CD4-positive, alpha-beta T cell treated with Interferon alpha-2 for 1 hour (primary cell): ENCODE measurements at places on chromosomes 7 and 10.

GRCh38 chr7:144436500-144436899 lies 33.0 kb upstream of the NOBOX start:
- no peak for DNase-seq

- DNase-seq: no peak
These were observed 132.9 kb upstream of the PLXDC2 start for GRCh38 chr10:19683356-19683755.

DNA sequence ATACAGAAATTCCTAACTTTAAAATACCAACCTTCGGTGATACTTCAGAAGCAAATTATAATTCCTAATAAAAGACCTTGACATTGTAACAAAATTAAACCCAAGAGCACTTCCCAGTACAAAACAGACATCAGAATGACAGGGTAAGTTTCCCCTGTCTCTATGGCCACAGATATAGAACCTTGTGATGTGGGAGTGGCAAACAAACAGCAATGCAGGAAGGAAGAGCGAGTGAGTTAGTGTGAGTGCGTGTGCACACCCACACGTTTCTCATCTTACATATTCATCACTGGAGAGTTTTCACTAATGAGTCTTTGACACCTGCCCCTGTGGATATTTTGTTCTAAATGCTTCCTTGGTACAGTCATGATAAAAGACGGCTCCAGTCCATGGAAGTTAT lies 72.2 kb downstream of the VWC2 start:
- no peak for DNase-seq

GRCh38 chr10:70763567-70763966 lies 21.6 kb downstream of the TBATA start:
- no peak for DNase-seq

DNA sequence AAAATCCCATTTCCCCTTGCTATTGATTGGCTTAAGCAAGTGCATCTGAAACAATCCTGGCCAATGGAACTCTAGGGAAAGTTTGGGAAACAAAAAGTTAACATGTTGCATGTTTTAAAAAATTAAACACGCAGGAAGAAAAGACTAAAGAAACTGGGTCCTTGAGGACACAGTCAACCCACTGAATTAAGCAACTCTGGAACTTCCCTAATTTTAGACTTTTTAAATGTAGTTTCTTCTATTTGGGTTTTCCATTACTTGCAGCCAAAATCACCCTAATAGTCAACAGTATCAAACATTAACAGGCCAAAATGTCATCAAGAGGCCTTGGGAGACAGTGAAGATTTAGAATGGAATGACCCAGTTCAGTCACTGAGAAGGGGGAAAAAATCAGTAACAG lies 40.6 kb downstream of the OSBPL3 start:
- no peak for DNase-seq

GRCh38 chr7:129569811-129570215 lies 41.7 kb upstream of the NRF1 start:
- DNase-seq: no peak

DNA sequence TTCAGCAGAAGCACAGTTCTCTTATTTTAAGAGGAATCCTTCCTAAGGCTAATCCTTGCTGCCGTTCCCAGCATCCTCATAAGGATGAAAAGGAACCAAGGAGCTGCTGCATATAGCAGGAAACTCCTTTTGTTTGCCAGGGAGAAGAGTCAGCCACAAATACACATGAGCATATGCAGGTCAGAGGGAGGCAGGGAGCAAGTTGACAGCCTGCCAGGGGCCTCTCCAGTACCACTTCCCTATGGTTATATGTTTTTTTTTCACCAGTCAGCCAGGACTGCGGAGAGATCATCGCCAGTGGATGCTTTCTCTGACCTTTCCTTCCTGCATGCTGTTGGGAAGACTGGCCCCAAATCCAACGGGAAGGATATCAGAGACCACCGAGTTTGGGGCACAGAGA lies 39.8 kb downstream of the SLC35B4 start:
- DNase-seq: no peak

- DNase-seq: no peak
These were observed at the start of gene TDRD1 for GRCh38 chr10:114179148-114179547. Gene TDRD1 (plus strand): TSS chr10:114179353. CDS start chr10:114187832, 8,479 bp downstream.

DNA sequence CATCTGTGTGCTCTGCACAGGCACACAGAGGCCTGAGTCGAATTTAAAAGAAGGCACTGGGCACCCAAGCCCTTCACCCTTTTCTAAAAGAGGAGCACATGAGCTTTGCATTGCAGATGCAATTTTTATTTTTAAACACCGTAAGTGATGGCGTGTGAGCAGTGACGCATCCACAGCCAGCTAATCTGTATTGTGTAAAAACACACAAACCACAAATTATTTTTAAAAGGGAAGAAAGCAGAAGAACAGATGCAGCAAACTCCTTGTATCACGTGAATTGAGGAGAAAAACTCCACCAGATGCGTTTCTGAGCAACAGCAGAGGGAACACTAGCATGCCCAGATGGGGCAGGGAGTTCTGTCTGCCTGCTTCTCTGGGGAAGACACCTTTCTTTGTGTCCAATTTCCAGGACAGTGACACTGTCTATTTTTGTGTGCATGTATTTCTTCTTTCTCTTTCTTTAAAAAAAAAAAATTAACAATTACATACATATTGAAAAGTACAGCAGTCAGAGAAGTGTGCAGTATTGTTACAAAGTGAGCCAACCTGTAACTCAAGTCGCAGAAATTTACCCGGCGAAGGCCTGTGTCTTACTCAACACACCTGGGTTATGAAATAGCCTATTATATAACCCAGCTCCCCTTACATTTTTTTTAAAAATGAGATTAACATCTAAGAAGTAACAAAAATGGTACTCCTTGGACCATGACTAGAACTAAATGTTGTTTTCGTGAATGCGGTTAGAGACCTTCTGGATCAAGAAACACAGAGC lies 39.2 kb downstream of the EEPD1 start:
- peak; percentile 48 for DNase-seq

- no peak for DNase-seq
These were observed 229.8 kb downstream of the DNAJB6 start for GRCh38 chr7:157566631-157567006.

- peak; percentile 60 for DNase-seq
These were observed 45.7 kb downstream of the IKZF1 start for GRCh38 chr7:50349963-50350944.

DNA sequence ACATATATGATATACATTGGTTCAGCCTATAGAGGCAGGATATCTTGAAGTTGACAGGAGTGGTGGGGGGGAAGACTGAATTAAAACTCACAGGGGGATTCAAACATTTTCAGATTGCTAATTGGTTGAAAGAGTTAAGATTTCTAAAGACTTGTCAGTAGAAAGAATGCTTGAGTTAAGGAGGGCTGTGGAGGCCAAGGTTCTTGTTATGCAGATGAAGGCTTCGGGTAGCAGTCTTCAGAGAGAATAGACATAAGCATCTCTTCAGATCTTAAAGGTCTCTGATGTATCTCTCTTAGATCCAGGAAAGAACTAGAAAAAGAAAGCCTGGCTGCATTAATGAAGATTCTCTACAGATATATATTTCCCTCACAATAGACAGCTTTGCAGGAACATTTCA lies 209.8 kb upstream of the SEMA3D start:
- no peak for DNase-seq

DNA sequence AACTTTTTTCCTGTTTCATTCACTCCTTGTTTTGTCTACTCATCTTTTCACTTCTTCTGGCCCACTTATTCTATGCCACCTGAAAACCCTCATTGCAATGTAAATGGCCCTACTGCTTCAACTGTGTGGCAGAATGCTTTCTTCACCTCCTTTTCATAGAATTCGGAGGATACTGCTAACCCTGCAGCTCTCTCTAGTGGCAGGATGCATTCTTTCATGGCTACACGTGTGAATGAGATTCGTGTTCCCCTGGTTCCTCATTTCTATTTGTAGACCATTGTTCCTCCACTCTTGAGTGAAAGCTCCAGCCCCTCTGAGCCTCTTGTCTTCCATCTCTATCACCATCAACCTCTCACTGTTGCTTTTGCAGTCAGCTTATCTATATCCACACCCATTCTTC lies 20.9 kb upstream of the CYP26C1 start:
- no peak for DNase-seq

DNA sequence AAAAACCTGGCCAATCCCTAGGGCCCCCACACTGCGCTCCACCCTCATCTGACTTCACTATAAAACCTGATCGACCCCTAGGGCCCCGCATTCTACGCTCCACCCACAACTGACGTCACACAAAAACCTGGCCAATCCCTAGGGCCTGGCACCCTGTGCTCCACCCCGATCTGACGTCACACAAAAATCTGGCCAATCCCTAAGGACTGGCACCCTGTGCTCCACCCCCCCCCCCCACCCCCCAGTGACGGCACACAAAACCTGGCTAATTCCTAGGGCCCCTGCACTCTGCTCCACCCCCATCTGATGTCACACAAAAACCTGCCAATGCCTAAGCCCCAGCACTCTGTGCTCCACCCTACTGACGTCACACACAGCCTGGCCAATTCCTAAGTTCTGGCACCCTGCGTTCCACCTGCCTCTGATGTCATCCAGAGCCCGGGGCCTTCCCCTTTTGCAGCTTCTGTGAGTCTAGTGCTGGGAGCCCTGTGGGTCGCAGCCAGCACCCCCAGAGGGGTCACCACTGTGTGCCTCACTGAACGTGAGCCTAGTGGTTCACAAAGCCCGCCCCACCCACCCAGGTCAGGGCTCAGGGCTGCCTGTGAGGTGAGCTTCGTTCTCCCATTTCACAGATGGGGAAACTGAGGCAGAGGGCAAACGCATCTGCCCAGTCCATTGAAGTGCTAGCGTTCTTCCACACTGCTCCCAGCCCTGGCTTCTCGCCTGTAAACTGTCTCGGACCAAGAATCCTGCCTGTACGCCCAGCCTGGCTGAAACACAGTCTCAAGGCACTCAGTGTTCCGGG lies 40.6 kb downstream of the MICALL2 start:
- DNase-seq: no peak

- DNase-seq: no peak
These were observed 338.9 kb downstream of the WDR37 start for GRCh38 chr10:1395025-1395480.

- no peak for DNase-seq
These were observed 2.4 kb upstream of the GLCCI1 start for GRCh38 chr7:7966141-7966734.

GRCh38 chr10:63055705-63056104 lies 77.4 kb upstream of the NRBF2 start:
- DNase-seq: no peak

DNA sequence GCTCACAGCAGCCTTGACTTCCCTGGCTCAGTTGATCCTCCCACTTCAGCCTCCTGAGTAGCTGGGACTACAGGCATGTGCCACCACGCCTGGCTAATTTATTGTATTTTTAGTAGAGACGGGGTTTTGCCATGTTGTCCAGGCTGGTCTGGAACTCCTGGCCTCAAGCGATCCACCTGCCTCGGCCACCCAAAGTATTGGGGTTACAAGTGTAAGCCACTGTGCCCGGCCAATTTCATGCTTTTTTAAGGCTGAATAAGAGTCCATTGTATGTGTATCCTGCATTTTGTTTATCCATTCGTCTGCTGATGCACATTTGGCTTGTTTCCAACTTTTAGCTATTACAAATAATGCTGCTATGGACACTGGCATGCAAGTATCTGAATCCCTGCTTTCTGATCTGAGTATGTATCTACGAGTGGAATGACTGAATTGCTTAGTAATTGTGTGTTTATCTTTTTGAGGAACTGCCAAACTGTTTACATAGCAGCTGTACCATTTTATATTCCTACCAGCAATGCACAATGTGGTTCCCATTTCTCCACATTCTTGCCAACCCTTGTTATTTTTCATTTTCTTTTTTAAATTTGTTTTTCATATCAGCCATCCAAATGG lies 37.3 kb upstream of the TPST1 start:
- DNase-seq: no peak

GRCh38 chr7:20193873-20194272 lies 23.3 kb downstream of the MACC1 start:
- DNase-seq: no peak

- no peak for DNase-seq
These were observed at the start of gene EPHB4 for GRCh38 chr7:100827330-100828226. Gene EPHB4 (minus strand): TSS chr7:100827523. CDS start chr7:100827030, 493 bp downstream.

DNA sequence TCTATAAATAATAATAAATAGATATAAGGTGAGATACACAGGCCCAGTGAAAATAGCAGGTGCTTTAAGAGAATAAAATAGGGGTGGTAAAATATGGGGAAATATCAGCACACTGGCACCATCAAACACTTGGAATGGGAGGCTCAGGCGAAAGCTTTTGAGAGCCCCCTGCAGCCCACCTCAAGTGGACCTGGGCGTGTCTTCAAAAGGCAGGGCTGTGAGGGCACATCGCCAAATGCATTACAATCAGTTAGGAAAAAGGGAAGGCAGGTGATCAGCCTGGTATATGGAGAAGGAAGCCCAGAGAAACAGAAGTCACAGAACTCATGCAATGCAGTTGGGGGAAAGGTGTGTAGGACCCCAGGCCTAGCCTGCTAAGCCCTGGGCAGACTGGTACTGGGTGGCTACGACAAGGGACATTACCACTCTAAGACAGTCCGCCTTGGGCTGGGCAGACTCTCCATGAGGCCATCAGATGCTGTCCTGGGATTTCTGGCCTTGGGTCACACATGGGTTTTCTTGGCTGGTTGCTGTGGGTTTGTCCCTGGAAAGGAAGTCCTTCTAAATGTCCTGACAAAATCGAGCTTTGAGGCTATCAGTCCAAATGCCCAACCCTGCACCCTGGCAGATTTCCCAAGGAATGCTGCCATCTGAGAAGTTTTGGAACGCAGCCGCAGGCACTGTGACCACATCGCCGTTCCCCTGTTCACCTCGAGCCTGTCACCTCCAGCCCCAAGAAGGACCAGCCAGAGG lies 330.6 kb downstream of the GRID1 start:
- DNase-seq: no peak

DNA sequence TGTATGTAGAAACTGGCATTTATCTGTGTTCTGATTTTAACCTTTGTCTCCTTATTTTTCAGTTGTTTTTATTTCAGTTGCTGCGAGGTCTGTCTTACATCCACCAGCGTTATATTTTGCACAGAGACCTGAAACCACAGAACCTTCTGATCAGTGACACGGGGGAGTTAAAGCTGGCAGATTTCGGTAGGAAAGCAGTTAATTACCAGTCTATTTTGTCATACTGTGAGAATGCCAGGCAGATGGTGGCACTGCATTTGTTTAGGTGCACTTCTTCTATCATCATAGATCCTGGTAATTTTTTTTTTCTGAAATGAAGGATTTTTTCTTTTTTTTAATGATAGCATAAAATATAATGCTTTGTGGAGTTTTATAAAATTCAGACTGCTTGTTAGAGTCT lies 321.4 kb downstream of the CDK14 start:
- DNase-seq: no peak

- DNase-seq: no peak
These were observed 3.4 kb downstream of the CLDN3 start for GRCh38 chr7:73766556-73767229.

GRCh38 chr7:102416406-102416805 lies 17.0 kb upstream of the ORAI2 start:
- DNase-seq: peak; percentile 19
